ENCODE measurements at places on chromosomes 16 and 17.

DNA sequence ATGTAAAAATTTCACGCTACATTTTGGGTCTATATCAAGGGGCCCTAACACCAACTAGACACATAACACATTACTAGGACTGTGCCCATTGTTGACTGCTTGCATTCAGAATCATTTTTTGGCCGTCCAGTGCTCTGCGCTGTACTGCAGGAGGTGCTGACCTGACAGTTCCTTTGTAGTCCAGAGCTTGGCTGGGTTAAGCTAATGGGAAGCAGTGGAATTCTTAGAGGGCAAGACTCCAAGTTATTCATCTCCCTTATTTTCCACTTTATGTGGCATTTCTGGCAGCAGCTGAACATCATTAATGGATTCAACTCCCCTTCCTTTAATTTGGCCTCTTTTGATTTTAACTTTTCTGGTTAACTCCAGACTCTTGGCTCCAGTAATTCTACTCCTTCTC, 351.7 kb downstream of the CDH8 start:
- no peak for DNase-seq

DNA sequence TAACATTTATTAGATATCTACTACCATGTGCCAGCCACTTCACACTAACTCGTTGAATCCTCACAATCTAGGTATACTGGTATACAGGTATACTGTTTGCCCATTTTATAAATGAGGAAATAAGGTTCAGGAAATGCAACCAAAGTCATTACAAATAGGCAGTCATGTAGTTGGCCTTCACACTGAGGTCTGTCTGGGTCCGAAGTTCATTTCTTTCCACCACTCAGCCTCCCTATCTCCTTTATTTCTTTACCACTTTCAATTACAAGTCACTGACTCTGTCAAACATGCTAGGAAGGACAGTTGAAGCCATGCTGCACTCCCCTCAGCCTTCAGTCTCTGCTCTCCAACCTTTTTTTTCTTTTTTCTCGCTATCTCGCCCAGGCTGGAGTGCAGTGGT, 20.7 kb upstream of the SIAH1 start:
- DNase-seq = no peak

DNA sequence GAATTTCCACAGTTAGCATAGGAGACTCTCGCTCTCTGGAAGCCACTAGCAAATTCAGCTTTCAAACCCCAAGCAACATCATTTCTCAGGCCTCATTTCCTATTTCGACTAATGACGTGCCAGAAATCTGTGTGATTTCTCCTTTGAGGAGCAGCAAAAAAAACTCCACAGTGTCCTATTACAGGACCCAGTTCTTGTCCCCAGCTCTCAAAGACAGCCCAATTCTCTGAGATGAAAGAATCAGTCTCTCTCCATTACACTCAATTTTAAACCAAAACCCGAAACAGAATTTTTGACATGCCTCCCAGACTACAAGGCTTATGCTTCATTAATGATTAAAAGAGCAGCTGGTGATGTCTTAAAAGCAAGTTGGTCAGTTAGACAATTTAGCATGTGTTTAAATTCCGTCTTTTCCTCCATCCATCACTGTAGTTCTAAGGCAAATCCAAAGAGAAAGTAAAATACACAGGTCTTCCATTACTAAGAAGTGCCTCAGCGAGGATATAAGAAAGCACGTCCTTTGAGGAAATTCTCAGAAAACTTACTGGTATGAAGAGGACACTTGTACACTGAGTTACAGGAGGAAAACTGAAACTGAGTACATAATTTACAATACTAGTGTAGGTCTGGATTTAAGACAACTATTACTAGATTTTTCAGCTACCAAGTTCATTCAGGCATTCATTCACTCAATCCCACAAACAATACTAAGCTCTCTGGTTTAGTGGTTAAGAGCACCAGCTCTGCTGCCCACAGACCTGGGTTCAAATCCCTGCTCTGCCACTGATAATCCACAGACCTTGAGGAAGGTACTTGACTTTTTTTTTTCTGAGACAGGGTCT, 12.5 kb downstream of the TOM1L2 start:
- DNase-seq = no peak

DNA sequence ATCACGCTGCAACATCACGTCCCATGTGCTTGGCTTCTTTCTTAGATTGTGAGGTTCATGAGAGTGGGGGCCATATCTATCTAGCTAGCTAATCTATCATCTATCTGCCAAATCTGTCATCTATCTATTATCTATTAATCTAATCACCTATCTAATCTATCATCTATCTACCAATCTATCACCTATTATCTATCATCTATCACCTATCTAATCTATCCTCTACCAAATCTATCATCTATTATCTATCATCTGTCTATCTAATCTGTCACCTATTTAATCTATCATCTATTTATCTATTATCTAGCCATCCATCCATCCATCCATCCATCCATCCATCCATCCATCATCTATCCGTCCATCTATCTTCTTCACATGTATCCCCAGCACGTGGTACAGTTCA, 14.2 kb downstream of the COX6A2 start:
- DNase-seq = no peak

- no peak for DNase-seq
Measured at GRCh38 chr16:70453117-70453891, 1.1 kb upstream of the FCSK start.

- DNase-seq = no peak
Measured at GRCh38 chr17:77677211-77677610, 281.3 kb upstream of the TNRC6C start.

DNA sequence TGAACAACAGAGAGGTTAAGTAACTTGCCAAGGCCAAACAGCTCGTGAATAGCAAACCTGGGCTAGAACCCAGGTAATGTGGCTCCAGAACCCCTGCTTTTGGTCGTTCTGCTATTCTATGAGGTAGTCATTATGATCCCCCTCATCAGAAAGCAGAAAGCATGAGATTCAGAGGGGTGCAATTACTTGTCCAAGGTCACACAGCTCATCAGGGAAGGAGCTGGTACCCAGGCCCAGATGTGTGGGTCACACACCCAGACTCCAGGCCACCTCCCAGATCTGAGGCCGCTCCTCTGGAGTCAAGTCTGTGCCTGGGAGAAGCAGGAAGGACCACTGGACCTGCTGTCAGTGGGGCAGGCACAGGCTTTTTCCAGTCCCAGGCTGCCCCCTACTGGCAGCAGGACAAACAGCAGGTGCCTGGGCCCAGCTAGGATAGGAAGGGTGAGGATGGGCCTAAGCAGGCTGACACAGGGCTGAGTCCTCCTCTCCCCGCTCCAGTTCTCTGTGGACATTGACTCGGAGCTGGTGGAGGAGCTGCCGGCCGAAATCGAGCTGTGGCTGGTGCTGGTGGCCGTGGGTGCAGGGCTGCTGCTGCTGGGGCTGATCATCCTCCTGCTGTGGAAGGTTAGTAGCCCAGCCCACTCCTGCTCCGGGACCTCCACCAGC, 7.8 kb upstream of the PDK2 start:
- DNase-seq = peak; percentile 5

DNA sequence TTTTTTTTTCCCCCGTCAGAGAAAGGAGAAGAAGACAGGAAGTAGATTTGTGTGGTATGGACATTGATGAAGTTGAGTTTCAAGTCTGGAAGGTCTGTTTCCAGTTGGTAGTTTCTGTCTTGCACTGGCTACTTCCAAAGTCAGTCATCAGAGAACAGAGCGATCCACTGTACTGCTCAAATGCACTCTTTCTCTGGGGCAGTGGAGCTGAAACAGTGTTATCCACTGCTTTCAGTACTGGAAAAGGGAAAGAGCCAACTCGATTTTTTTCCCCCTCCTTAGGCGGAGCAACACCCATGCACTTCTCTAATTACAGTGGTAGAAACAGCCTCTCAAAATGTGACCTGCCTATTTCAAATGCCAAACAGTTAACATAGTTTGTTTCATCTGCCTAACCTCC, 7.4 kb downstream of the PRKCA start:
- DNase-seq = no peak
